ENCODE measurements at places on chromosomes 16 and 17.

GRCh38 chr16:50469744-50470321 is 78.4 kb upstream of the NKD1 start:
- no peak for DNase-seq

DNA sequence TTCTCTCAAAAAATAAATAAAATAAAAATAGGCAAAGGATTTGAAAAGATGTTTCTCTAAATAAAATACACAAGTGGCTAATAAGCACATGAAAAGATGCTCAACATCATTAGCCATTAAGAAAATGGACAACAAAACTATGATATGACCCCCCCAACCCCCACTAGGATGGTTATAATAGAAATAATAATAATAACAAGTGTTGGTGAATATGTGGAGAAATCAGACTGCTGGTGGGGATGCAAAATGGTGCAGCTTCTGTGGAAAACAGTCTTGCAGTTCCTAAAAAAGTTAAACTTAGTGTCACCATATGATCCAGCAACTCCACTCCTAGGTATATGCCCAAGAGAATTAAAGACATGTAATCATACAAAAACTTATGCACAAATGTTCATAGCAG is 9.0 kb upstream of the MYCBPAP start:
- DNase-seq: no peak

- no peak for DNase-seq
Measured at GRCh38 chr16:88408561-88409142, 25.9 kb downstream of the ZNF469 start.

DNA sequence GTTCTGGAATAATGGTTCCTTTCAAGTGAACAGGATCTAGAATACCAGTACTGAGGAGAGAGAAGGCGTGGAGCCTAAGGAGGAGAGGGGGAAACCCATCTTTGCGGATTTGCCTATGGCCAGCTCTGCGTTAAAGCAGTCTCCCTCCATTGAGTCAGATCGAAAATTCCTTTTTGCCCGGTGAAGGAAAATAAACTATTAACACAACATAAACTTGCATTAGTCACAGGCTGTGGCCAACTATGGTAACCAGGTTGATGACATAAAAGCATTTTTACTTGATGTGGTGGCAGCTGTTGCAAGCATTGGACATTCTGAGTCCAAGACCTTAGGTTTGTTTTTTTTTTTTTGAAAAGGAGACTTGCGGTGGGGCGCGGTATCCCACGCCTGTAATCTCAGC is 8.9 kb downstream of the LDAF1 start:
- no peak for DNase-seq

DNA sequence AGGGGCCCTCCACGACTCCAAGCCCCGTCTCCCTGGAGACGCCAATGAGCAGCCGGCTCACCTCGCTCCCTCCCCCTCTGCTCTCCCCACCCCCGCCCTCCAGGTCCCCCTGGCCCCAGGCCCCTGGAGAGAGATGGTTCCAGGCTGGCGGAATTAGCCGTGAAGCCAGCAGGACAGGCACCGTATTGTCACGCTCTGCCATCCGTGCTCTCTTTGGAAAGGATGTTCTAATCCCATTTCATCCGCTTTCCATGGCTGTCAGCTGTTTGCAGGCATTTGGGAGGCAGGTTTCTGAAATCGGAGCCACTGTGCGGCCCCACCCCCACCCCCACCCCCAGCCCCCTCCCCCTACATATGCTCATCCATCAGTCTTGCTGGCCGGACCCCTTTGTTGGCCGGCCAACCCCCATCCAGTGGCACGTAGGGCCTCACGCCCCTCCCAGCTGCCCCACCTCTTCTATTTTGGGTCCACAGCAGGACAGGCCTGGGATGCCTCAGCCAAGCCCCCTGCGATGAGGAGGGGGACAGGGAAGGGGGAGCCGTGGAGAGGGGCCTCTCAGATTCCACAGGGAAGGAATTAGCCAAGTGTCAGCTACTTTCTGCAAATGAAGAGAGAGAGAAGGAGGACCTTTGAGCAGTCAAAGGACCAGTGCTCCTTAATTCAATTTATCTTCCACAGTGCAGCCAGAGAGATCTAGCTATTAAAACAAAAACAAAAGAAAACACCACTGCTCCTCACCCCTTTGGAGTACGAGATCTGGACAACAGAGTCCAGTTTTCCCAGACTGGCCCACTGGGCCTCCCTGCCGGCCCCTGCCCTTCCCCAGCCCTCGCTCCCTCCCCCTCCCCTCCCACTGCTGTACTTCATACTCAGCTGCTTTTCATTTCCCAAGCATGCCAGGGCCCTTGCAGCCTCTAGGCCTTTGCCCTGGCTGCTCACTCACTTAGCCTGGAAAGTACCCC is 30.7 kb downstream of the SDK2 start:
- no peak for DNase-seq

- no peak for DNase-seq
Measured at GRCh38 chr17:29143894-29144293, 36.3 kb downstream of the MYO18A start.

GRCh38 chr16:53991754-53992378 is 287.9 kb downstream of the FTO start:
- no peak for DNase-seq

GRCh38 chr16:54477714-54478113 is 191.1 kb upstream of the IRX3 start:
- DNase-seq: no peak

GRCh38 chr16:48911700-48912099 is 301.7 kb upstream of the N4BP1 start:
- DNase-seq: no peak

- DNase-seq: no peak
Measured at GRCh38 chr16:10613785-10614485, 33.5 kb upstream of the EMP2 start.

DNA sequence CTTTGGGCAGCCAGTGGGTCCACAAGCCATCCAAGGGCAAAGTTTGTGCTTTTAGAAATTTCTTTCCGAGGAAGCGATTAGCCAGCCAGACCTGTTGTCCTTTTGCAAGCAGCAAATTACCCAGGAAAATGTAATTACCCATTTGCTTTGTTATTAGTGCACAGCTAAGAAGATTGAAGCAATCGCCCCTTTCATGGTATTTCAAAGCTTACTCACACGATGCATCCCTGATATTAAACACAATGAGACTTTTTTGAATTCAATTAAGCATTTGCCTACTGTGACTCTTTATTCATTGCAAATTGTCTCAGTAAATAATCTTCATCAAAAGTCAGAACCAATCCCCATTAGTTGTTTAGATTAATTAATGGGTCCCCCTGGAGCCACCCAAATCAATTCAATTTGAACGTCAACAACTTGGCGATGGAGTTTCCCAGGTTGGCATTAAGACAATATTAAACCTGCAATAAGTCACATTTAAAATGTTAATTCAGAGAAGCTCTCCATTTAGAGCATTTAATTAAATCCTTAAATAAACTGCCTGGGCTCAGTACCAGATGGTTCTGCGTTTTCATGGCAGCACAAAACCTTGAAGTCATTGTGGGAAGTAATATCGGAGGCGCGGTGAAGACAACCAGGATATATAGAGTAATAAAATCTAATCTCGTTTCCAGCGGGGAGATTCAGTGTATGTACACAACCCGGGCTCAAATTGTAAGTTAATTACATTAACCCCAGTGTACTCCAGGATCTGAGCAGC is 366.2 kb upstream of the TNRC6C start:
- DNase-seq: no peak

DNA sequence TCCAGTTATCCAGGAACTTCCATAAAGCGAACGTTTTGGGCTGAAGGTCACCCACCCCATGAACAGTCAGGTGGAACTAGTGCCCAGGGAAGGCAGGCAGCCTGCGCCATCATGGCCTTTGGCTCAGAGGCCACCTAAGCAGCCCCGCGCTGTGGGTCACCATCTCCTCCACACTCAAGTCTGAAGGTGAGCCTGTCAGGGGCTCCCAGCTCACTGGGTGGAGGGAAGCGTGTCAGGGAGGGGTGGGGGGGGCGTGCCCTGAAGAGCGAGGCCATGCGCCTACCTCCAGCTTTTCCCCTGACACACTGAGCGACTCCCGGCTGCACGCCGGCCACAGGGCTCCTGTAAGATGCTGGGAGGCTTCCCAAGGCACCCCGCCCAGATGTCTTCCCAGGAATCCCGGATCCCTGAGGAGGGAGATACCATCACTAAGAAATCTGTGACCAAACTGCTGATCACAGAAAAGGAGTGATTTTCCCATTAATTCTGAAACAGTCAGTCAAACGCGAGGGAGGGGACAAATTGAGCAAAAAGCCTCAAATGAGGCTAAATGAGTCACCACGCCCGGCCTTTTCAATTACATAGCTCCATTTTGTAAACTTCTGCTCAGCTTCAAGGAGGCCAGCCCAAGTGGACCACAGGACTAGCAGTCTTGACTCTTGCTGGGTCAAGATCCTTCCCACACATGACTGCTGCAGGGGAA is 26.5 kb upstream of the SLC25A19 start:
- no peak for DNase-seq

- DNase-seq: no peak
Measured at GRCh38 chr16:9695152-9695551, 487.1 kb downstream of the GRIN2A start.

DNA sequence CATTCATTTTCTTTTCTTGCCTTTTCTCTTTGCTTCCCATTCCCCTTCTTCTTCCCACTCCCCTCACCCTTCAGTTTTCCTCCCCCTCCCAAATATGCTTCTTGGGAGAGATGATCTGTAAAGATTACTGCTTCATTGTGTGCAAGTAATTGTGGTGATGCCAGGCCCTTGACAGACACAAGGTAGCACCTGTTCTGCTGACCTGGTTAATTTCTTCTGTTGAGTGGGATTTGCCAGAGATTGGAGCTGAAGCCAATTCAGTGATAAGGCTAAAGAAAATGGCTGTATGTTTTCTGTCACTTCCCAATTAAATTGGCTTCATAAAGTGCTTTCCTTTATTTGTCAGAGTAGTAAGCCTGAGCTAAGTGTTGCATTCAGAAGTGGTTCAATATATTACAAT is 44.5 kb downstream of the AATF start:
- no peak for DNase-seq

- DNase-seq: no peak
Measured at GRCh38 chr17:35460354-35460851, 11.8 kb upstream of the SLFN13 start.

DNA sequence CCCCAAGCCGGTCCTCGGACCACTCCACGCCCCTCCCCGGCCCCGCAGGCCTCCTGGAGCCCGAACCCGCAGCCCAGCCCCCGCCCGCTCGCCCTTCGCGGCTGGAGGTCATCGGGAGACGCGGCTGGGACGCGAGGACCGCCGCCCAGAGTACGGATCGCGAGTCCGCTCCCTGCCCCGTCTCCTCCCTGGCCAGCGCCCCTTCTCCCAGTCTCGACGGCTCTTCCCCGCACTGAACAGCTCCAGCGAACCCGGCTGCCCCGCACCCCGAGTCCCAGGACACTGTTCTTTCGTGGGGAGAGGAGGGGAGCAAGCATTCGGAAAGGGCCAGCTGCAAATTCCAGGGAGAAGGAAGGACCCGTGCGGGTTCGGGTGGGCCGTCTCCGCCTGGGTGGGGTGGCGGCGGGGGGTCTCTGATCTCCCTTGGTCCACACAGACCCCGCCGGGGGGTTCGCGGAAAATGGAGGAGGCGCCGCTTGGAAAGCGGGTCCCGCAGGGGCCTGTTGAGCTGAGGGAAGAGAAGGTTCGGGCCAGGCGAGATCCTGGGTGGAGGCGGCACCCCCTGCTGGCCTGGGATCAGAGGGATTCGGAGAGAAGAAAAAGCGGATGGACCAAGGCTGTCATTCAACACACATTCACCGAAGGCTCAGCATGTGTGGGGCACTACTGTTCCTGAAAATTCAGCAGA is 632 bp upstream of the RTN4RL1 start:
- no peak for DNase-seq

- no peak for DNase-seq
Measured at GRCh38 chr17:41284546-41284945, 9.0 kb downstream of the KRTAP9-7 start.

GRCh38 chr17:29407856-29408255 is 17.7 kb downstream of the TAOK1 start:
- no peak for DNase-seq
